ENCODE measurements at places on chromosomes 7 and 10. TPM values are rescaled to one million over a fixed set of nuclear protein-coding genes. Genes with fewer than 3 reads are reported as not detected.

GRCh38 chr7:135160858-135161653, 9.5 kb downstream of the CYREN start:
- no peaks in the 10 kb centered on the region for H3K27me3 ChIP-seq
- H3K4me3 ChIP-seq, result no peak overlapping the region
- peaks cover 59% of the 10 kb centered on the region for H3K36me3 ChIP-seq
- H3K4me1 ChIP-seq, result peaks cover 28% of the 10 kb centered on the region

GRCh38 chr10:51744235-51745000, 45.0 kb upstream of the CSTF2T start:
- DNase-seq, result no peak
- no peaks in the 10 kb centered on the region for H3K4me1 ChIP-seq
- no peaks in the 10 kb centered on the region for H3K36me3 ChIP-seq
- H3K27ac ChIP-seq, result no peak overlapping the region
- no peak overlapping the region for H3K4me3 ChIP-seq
- no peaks in the 10 kb centered on the region for H3K27me3 ChIP-seq

DNA sequence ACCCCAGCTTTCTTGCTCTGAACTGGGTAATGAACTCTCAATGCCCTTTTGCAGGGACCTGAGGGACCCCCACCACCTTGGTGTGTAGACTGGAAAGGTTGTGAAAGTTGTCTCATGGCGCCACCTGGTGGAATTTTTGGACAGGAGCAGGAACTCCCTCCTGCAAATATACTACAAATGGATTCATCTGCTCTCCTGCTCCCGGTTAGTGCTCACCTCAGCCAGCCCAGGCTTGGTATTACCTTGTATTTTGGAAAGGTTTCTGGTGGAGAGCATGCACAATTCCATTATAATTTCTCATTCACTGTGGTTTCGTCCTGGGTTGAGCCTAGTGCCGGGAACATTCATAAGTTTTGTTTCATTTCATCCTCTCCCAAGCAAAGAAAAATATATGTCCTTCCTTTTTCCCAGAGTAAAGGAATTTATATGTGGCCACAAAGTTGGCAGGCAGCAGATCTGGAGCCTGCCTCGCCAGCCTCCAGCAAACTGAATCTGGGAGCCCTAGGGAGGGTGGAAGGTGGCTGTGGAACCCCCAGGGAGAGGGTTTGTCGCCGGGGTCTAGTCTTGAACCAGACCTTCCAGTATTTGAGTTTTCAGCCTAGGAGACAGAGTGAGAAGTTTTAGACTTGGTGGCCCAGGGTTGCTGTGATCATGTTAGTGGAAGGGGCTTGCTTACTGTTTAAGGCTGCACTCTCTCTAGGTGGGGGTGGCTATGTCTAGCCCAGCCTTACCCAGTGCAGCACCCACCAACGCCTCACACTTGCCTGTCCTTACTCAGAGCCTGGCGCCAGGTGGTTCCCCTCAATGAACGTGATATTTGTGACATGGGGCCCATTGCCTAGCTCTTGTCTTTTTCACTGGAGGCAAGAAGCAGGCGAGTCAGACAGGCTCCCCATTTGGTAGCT, 9.5 kb downstream of the FAM241B start:
- peak; percentile 76 for DNase-seq
- H3K27me3 ChIP-seq, result no peaks in the 10 kb centered on the region
- H3K4me1 ChIP-seq, result no peaks in the 10 kb centered on the region
- H3K27ac ChIP-seq, result no peak overlapping the region
- H3K36me3 ChIP-seq, result no peaks in the 10 kb centered on the region
- no peak overlapping the region for H3K4me3 ChIP-seq

- no peaks in the 10 kb centered on the region for H3K4me1 ChIP-seq
- no peak overlapping the region for H3K4me3 ChIP-seq
- no peaks in the 10 kb centered on the region for H3K27me3 ChIP-seq
- H3K27ac ChIP-seq, result no peak overlapping the region
- no peaks in the 10 kb centered on the region for H3K36me3 ChIP-seq
Measured at GRCh38 chr7:146659732-146660131, 543.1 kb downstream of the CNTNAP2 start.

DNA sequence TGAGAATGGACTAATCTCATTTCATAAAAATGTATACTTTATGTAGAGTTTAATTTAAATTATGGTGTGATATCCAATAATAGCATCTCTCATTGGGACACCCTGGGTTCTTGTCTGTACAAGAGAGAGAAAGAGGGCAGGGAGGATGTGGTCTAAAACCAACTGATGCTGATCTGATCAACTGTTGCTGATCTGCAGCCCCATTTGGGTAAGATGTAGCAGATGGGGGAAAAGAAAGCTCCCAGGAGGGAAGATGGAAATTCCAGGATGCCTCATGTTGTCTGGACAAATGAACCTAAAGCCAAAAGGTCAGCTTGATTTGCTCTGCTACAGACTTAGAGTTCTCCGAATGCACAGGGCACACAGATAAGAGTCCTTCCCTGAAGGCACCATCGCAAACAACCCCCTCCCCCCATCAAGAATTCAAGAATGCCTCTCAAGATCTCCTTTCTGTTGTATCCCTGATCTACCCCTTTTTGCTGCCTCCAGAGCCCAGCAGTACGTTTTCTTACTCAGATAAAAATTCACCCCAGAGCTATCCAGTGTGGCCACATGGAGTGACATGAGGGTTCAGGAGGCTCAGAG, 171.4 kb upstream of the INHBA start:
- DNase-seq, result no peak
- peaks cover 11% of the 10 kb centered on the region for H3K4me1 ChIP-seq
- H3K27me3 ChIP-seq, result peaks cover 15% of the 10 kb centered on the region
- H3K36me3 ChIP-seq, result no peaks in the 10 kb centered on the region
- no peak overlapping the region for H3K27ac ChIP-seq

Gene SFRP4
- total RNA-seq, result not detected

- H3K27me3 ChIP-seq, result no peaks in the 10 kb centered on the region
- no peaks in the 10 kb centered on the region for H3K4me1 ChIP-seq
- H3K4me3 ChIP-seq, result no peak overlapping the region
- H3K36me3 ChIP-seq, result no peaks in the 10 kb centered on the region
Measured at GRCh38 chr7:34277803-34278199, 372.5 kb downstream of the BMPER start.

- no peaks in the 10 kb centered on the region for H3K36me3 ChIP-seq
- no peaks in the 10 kb centered on the region for H3K4me1 ChIP-seq
- H3K4me3 ChIP-seq, result no peak overlapping the region
- DNase-seq, result no peak
Measured at GRCh38 chr7:157073335-157073734, 62.9 kb upstream of the MNX1 start.

- H3K36me3 ChIP-seq, result no peaks in the 10 kb centered on the region
- DNase-seq, result no peak
Measured at GRCh38 chr7:83796760-83797159, 147.8 kb upstream of the SEMA3E start.

GRCh38 chr7:101720324-101720723, 91.2 kb upstream of the MYL10 start:
- DNase-seq, result no peak
- H3K27me3 ChIP-seq, result no peaks in the 10 kb centered on the region
- no peaks in the 10 kb centered on the region for H3K36me3 ChIP-seq
- H3K27ac ChIP-seq, result no peak overlapping the region
- no peak overlapping the region for H3K4me3 ChIP-seq

DNA sequence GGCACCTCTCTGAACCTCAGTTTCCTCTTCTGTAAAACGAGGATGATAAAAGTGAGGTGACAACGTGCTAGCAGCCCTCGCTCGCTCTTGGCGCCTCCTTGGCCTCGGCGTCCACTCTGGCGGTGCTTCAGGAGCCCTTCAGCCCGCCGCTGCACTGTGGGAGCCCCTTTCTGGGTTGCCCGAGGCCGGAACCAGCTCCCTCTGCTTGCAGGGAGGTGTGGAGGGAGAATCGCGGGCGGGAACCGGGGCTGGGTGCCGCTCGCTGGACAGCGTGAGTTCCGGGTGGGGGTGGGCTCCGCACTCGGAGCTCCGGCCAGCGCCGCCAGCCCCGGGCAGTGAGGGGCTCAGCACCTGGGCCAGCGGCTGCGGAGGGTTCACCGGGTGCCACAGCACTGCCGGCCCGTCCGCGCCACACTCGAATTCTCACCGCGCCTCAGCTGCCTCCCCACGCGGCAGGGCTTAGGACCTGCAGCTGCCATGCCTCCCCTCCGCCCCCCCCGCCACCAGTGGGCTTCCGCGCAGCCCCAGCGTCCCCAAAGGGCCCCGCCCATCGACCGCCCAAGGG, 24.3 kb upstream of the ACSL5 start:
- no peak overlapping the region for H3K27ac ChIP-seq
- no peak for DNase-seq
- no peaks in the 10 kb centered on the region for H3K36me3 ChIP-seq
- no peaks in the 10 kb centered on the region for H3K27me3 ChIP-seq
- no peaks in the 10 kb centered on the region for H3K4me1 ChIP-seq

DNA sequence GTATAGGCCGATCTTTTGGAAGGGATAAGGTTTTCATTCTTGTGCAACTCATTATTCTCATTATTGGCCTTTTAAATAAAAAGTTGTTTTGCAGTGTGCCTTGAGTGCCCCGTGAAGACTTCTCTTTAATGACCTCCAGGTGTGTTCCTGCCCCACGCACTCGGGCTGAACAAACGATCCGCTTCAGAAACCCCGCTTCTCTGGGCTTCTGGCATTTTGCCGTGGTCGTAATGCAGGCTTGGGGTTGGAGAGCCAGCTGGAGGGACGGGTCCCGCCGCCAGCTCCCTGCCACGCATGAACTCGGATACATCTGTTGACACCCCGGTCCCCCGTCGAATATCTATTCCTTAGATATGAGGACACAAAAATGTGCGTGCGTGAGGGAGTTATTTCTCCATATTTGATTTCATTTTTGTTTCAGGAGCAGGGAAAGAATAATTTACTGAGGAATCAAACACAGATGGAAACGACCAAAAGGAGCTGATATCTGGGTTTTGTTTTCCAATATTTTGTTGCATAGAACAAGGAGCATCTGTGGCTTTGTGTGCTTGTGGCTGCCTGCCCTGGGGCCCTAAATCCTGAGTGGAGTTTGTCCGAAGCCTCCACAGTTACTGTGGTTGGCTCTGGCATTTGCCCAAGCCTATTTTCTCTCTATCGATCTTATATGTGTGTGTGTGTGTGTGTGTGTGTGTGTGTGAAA, 17.0 kb upstream of the TTYH3 start:
- peaks cover 8% of the 10 kb centered on the region for H3K27me3 ChIP-seq
- DNase-seq, result no peak
- H3K36me3 ChIP-seq, result no peaks in the 10 kb centered on the region
- no peak overlapping the region for H3K4me3 ChIP-seq

DNA sequence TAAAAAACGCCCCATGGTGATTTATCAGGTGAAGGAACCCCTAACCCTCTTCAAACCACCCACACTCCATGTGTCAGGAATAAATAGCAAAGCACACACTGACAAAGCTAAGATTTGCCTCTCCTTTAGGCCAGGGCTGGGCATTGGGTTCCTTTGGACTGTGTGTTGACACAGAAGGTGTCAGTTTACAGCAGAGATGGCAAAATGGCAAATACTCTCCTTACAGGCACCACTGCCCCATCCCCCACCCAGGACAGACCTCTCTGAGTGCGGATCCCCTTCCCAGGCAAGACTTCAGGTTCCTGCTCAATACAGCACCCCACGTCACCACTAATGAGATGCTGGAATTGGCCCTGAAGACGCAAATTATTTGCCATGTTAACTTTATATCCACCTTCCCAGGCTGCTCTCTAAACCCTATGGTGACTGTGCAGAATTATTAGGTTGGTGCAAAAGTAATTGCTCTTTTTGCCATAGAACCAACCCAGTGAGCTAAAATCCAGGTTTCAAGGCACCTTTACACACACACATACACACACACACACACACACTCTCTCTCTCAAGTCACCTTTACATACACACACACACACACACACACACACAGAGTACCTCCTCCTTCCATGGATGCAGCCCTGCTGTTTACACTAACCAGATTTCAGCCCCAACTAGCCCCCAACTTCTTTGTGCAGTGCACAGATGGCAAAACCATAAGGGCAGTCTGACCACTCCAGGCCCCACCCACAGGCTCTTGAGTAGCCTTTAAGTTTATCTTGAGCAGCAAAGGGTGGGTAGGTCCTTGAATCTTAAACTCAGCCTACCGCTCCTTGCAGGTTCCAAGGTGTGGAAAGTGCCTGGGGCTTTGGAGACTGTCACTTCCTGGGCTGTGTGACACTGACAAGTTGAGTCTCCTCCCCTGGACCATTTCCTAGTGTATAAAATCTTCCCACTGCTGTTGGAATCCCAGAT, 4.0 kb upstream of the ZCCHC24 start:
- H3K27ac ChIP-seq, result no peak overlapping the region
- H3K36me3 ChIP-seq, result no peaks in the 10 kb centered on the region
- H3K4me3 ChIP-seq, result no peak overlapping the region
- DNase-seq, result no peak
- H3K4me1 ChIP-seq, result peaks cover 7% of the 10 kb centered on the region

DNA sequence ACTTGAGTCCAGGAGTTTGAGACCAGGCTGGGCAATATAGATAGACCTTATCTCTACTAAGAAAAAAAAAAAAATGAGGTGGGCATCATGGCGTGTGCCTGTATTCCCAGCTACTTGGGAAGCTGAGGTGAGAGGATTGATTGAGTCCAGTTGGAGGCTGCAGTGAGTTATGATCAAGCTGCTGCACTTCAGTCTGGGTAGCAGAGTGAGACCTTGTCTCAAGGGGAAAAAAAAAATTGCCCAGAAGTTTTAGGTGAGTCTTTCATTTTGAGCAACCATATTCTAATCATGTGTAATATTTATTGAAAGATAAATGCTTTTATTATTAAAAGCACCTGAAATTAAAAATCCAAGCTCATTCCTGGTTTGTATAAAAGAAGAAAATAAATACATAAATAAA, 13.1 kb downstream of the INPP5F start:
- no peaks in the 10 kb centered on the region for H3K27me3 ChIP-seq
- H3K36me3 ChIP-seq, result no peaks in the 10 kb centered on the region
- H3K4me1 ChIP-seq, result peaks cover 44% of the 10 kb centered on the region
- H3K27ac ChIP-seq, result no peak overlapping the region
- no peak overlapping the region for H3K4me3 ChIP-seq

GRCh38 chr7:391961-392524, 102.1 kb downstream of the FOXL3 start:
- DNase-seq, result no peak
- no peaks in the 10 kb centered on the region for H3K4me1 ChIP-seq
- peaks cover 4% of the 10 kb centered on the region for H3K36me3 ChIP-seq
- no peak overlapping the region for H3K27ac ChIP-seq
- no peak overlapping the region for H3K4me3 ChIP-seq

Gene FOXI2
- not detected for total RNA-seq

Gene POM121L12
- total RNA-seq, result not detected

- no peaks in the 10 kb centered on the region for H3K4me1 ChIP-seq
- H3K36me3 ChIP-seq, result no peaks in the 10 kb centered on the region
Measured at GRCh38 chr7:68619526-68619925, 978.7 kb upstream of the AUTS2 start.

Gene TBL2
- total RNA-seq, result 23.0 TPM

Gene BTBD16
- total RNA-seq, result not detected

Gene FAM25G
- total RNA-seq, result not detected

Gene WNT16
- not detected for total RNA-seq

- DNase-seq, result no peak
- no peaks in the 10 kb centered on the region for H3K4me1 ChIP-seq
- peaks cover 29% of the 10 kb centered on the region for H3K27me3 ChIP-seq
- H3K27ac ChIP-seq, result no peak overlapping the region
Measured at GRCh38 chr7:47253650-47254080, 328.2 kb downstream of the TNS3 start.

All from activated CD4-positive, alpha-beta memory T cell treated with anti-CD3 and anti-CD28 coated beads for 36 hours (primary cell).